Large intestine (tissue), 12 donors: ENCODE measurements at places on chromosomes 3 and 15. TPM values are rescaled to one million over a fixed set of nuclear protein-coding genes. Genes with fewer than 3 reads are reported as not detected.

DNA sequence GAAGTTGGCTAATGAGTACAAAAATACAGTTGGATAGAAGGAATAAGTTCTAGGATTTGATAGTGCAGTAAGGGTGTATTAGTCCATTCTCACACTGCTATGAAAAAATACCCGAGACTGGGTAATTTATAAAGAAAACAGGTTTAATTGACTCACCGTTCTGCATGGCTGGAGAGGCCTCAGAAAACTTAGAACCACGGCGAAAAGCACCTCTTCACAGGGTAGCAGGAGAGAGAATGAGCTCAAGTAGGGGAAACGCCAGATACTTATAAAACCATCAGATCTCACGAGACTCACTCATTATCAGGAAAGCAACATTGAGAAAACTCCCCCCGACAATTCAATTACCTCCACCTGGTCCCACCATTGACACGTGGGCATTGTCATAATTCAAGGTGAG is 483.3 kb downstream of the TUSC7 start:
- no peak overlapping the region for H3K4me3 ChIP-seq
- H3K27me3 ChIP-seq: no peaks in the 10 kb centered on the region
- no peak for DNase-seq
- H3K4me1 ChIP-seq: no peaks in the 10 kb centered on the region
- no peaks in the 10 kb centered on the region for H3K36me3 ChIP-seq
- no peak overlapping the region for H3K27ac ChIP-seq

The TMEM212 gene
- not detected for polyA plus RNA-seq

The OXNAD1 gene
- polyA plus RNA-seq: 20.3 TPM

- H3K36me3 ChIP-seq: no peaks in the 10 kb centered on the region
- no peaks in the 10 kb centered on the region for H3K27me3 ChIP-seq
- H3K27ac ChIP-seq: no peak overlapping the region
- H3K4me3 ChIP-seq: no peak overlapping the region
These were observed 443.3 kb downstream of the GABRG3 start for GRCh38 chr15:27414168-27414870.

- no peaks in the 10 kb centered on the region for H3K4me1 ChIP-seq
- peaks cover 80% of the 10 kb centered on the region for H3K36me3 ChIP-seq
- H3K27me3 ChIP-seq: no peaks in the 10 kb centered on the region
- DNase-seq: no peak
- no peak overlapping the region for H3K4me3 ChIP-seq
- H3K27ac ChIP-seq: no peak overlapping the region
These were observed 37.8 kb downstream of the FAN1 start for GRCh38 chr15:30941520-30941919.

The SLC24A5 gene
- polyA plus RNA-seq: not detected

The SAMMSON gene
- polyA plus RNA-seq: 0.09 TPM

DNA sequence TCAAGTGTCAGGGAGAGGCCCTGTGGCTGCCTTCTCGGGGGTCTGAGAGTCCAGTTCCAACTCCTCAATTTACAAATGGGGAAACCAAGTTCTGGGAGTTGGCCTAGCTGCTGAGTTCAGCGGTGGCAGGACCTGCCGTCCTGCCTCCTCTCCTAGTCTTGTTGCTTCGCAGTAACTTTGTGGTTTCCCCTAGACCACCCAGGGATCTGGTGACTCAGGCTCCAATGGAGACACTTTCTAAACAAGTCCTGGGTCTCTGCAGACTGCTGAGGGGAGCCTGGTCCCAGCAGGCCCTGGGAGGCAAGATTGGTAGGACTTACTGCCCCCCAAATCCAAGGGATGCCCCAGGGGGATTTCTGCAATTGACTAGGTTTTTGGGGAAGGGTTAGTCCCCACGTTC is 83.6 kb downstream of the SMAD6 start:
- no peak overlapping the region for H3K4me3 ChIP-seq
- no peaks in the 10 kb centered on the region for H3K27me3 ChIP-seq

The FETUB gene
- polyA plus RNA-seq: not detected

The CCR4 gene
- 0.37 TPM for polyA plus RNA-seq

The BCL2A1 gene
- polyA plus RNA-seq: 4.9 TPM

DNA sequence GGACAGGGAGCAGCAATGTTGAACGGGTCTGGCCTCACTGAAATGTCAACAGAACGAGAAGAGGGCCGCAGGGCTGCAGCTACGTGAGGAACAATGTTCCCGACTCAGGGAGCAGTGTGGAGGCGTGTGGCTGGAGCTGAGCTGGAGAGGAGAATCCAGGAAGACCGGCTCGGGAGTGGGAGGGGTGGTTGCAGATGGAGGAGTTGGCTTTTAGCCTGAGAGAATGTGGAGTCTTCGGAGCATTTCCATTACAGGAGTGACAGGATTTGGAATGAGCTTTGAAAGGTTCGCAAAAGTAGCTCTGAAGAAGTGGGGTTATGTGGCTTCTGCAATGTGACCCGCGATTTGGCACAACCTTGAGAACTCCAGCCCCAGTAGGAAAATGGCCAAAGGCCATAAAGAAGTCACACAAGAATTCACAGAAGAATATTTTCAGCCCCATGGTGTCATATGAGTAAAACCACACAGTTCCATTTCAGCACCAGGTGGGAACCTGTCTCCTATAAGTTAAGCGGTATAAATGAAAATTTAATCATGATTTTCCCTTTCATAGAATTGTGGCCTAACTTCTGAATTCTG is 78.8 kb upstream of the NSMCE3 start:
- no peaks in the 10 kb centered on the region for H3K36me3 ChIP-seq
- no peaks in the 10 kb centered on the region for H3K4me1 ChIP-seq
- H3K4me3 ChIP-seq: no peak overlapping the region
- peak; percentile 19 for DNase-seq

DNA sequence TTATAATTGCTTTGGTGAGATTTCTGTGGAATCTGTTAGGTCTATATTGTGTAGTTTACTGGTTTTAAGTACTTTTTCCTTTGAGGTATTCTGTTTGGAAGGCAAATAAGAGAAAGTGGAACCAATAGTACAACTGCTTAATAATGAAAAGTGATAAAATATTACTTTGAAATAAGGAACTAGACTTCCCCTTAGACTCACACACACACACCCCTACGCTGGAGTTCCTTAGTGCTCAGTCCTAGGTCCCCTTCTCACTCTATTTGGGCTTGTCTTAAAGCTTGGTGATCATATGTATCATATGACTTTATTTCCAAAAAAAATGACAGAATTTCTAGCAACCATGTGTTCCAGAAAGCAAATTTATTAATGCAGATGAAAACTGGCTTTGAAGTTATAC is 494.0 kb upstream of the TGFBR2 start:
- H3K4me3 ChIP-seq: no peak overlapping the region
- H3K27me3 ChIP-seq: no peaks in the 10 kb centered on the region
- DNase-seq: no peak
- H3K36me3 ChIP-seq: no peaks in the 10 kb centered on the region

The GOLGA6D gene
- 0.04 TPM for polyA plus RNA-seq

GRCh38 chr3:47762233-47762632 is 19.5 kb downstream of the SMARCC1 start:
- no peak overlapping the region for H3K27ac ChIP-seq
- H3K4me3 ChIP-seq: no peak overlapping the region
- H3K4me1 ChIP-seq: no peaks in the 10 kb centered on the region
- H3K27me3 ChIP-seq: no peaks in the 10 kb centered on the region
- H3K36me3 ChIP-seq: peaks cover 32% of the 10 kb centered on the region

- no peak for DNase-seq
- H3K4me3 ChIP-seq: no peak overlapping the region
- no peak overlapping the region for H3K27ac ChIP-seq
- no peaks in the 10 kb centered on the region for H3K4me1 ChIP-seq
- no peaks in the 10 kb centered on the region for H3K36me3 ChIP-seq
These were observed 101.9 kb upstream of the ICE2 start for GRCh38 chr15:60580650-60581376.

- H3K27me3 ChIP-seq: no peaks in the 10 kb centered on the region
- H3K4me1 ChIP-seq: no peaks in the 10 kb centered on the region
- no peak overlapping the region for H3K4me3 ChIP-seq
- DNase-seq: no peak
- H3K36me3 ChIP-seq: no peaks in the 10 kb centered on the region
- no peak overlapping the region for H3K27ac ChIP-seq
These were observed 53.2 kb downstream of the LIPC start for GRCh38 chr15:58484791-58485600.

The IQCF5 gene
- not detected for polyA plus RNA-seq

The CHRM5 gene
- 0.48 TPM for polyA plus RNA-seq

The SH2D7 gene
- 2.6 TPM for polyA plus RNA-seq

GRCh38 chr3:139187154-139187553 is 142.5 kb upstream of the PRR23C start:
- H3K27me3 ChIP-seq: no peaks in the 10 kb centered on the region
- H3K36me3 ChIP-seq: no peaks in the 10 kb centered on the region
- DNase-seq: peak; percentile 50
- no peak overlapping the region for H3K27ac ChIP-seq
- no peaks in the 10 kb centered on the region for H3K4me1 ChIP-seq
- no peak overlapping the region for H3K4me3 ChIP-seq

The MESP1 gene
- 1.0 TPM for polyA plus RNA-seq

GRCh38 chr15:92033314-92033713 is 179.8 kb downstream of the SLCO3A1 start:
- peaks cover 10% of the 10 kb centered on the region for H3K27me3 ChIP-seq
- peaks cover 2% of the 10 kb centered on the region for H3K4me1 ChIP-seq
- no peak for DNase-seq
- H3K27ac ChIP-seq: no peak overlapping the region

DNA sequence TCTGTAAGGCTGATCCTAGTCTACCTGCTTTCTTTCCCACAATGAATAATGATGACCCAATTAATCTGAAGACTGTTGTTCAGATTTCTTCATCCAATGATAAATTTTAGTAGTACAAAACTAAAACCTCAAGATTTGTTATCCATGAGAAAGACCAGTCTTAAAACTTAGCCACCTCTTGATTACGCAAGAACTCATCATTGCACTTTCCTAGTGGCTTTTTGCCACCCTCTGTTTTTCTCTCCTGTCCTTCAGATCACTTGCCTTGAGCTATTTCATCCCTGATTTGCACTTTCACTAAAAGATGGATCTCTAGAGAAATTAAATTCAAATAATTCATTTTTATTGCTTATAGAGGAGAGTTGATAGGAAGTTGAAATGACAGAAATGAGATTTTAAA is 142.7 kb upstream of the RBMS3 start:
- H3K27ac ChIP-seq: no peak overlapping the region
- no peak for DNase-seq
- H3K27me3 ChIP-seq: no peaks in the 10 kb centered on the region
- no peaks in the 10 kb centered on the region for H3K36me3 ChIP-seq
- H3K4me3 ChIP-seq: no peak overlapping the region

The HIGD2B gene
- not detected for polyA plus RNA-seq

The TTLL13 gene
- polyA plus RNA-seq: 0.33 TPM

- no peak overlapping the region for H3K4me3 ChIP-seq
- DNase-seq: no peak
- H3K36me3 ChIP-seq: no peaks in the 10 kb centered on the region
- H3K4me1 ChIP-seq: no peaks in the 10 kb centered on the region
These were observed 166.7 kb downstream of the ZNF621 start for GRCh38 chr3:40691452-40691861.

- H3K36me3 ChIP-seq: no peaks in the 10 kb centered on the region
- H3K27me3 ChIP-seq: no peaks in the 10 kb centered on the region
- H3K4me3 ChIP-seq: no peak overlapping the region
- no peaks in the 10 kb centered on the region for H3K4me1 ChIP-seq
These were observed 56.3 kb downstream of the APBA2 start for GRCh38 chr15:28942046-28942445.

DNA sequence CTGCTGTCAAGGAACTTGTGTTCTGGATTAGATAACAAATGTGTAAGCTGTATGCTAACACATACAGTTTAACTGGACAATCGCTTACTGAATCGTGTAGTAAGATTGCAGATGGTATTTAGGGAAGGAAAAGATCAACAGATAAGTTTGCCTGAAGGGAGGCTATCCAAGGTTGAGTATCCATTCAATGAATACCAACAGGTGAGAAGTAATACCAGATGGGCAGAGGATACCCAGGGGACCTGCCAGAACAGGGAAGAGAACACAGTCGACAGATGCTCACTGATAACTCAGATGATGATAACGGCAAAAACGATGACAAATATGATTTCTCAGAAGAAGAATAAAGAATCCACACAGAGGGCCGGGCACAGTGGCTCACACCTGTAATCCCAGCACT is 3.2 kb upstream of the UACA start:
- no peaks in the 10 kb centered on the region for H3K27me3 ChIP-seq
- no peak for DNase-seq
- H3K4me1 ChIP-seq: peaks cover 8% of the 10 kb centered on the region
- no peaks in the 10 kb centered on the region for H3K36me3 ChIP-seq
- no peak overlapping the region for H3K27ac ChIP-seq

- H3K27ac ChIP-seq: no peak overlapping the region
- no peak overlapping the region for H3K4me3 ChIP-seq
- DNase-seq: no peak
- peaks cover 11% of the 10 kb centered on the region for H3K4me1 ChIP-seq
- no peaks in the 10 kb centered on the region for H3K36me3 ChIP-seq
These were observed 28.6 kb upstream of the VPS8 start for GRCh38 chr3:184783319-184783718.

DNA sequence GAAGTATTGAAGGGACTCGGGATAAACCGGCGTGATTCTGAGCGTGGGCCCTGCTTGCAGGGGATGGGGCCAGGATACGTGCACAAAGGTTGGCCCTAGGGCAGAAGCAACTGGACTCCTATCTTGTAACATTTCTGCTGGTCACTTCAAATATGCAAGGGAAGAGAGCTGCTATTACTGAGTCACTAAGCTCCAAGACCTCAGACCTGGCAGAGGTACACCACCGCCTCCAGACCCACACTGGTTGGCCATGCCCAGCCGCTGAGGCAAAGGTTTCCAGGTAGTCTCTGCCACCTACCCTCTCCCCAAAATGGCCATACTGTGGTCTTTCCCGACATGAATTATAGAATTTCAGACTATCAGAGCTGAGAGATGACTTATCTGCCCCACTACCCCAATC is 13.4 kb upstream of the STRA6 start:
- peaks cover 11% of the 10 kb centered on the region for H3K27me3 ChIP-seq
- H3K4me1 ChIP-seq: no peaks in the 10 kb centered on the region
- no peak overlapping the region for H3K27ac ChIP-seq
- no peaks in the 10 kb centered on the region for H3K36me3 ChIP-seq
- no peak overlapping the region for H3K4me3 ChIP-seq
- DNase-seq: no peak

GRCh38 chr3:145939431-145939830 is 221.6 kb downstream of the PLOD2 start:
- no peaks in the 10 kb centered on the region for H3K4me1 ChIP-seq
- H3K27me3 ChIP-seq: no peaks in the 10 kb centered on the region

- DNase-seq: peak; percentile 57
- no peaks in the 10 kb centered on the region for H3K36me3 ChIP-seq
- H3K4me1 ChIP-seq: no peaks in the 10 kb centered on the region
- H3K4me3 ChIP-seq: no peak overlapping the region
- H3K27me3 ChIP-seq: no peaks in the 10 kb centered on the region
- H3K27ac ChIP-seq: no peak overlapping the region
These were observed 10.8 kb upstream of the MFSD1 start for GRCh38 chr3:158790901-158791589.

- H3K36me3 ChIP-seq: no peaks in the 10 kb centered on the region
- peaks cover 20% of the 10 kb centered on the region for H3K27me3 ChIP-seq
- H3K4me3 ChIP-seq: no peak overlapping the region
- no peaks in the 10 kb centered on the region for H3K4me1 ChIP-seq
These were observed 10.6 kb upstream of the FSTL1 start for GRCh38 chr3:120461416-120461815.

The CCDC39 gene
- not detected for polyA plus RNA-seq

The TGM4 gene
- 0.04 TPM for polyA plus RNA-seq

GRCh38 chr3:63471781-63472180 is 180.7 kb upstream of the SNTN start:
- DNase-seq: no peak
- H3K27me3 ChIP-seq: no peaks in the 10 kb centered on the region
- H3K27ac ChIP-seq: no peak overlapping the region
- no peaks in the 10 kb centered on the region for H3K4me1 ChIP-seq
- no peak overlapping the region for H3K4me3 ChIP-seq
- H3K36me3 ChIP-seq: no peaks in the 10 kb centered on the region
